Fibroblast of skin of right quadriceps (primary cell): ENCODE measurements at places on chromosomes 4 and X.
A peak's percentile ranks its signal among the peaks of the same experiment; 100 is the strongest.

DNA sequence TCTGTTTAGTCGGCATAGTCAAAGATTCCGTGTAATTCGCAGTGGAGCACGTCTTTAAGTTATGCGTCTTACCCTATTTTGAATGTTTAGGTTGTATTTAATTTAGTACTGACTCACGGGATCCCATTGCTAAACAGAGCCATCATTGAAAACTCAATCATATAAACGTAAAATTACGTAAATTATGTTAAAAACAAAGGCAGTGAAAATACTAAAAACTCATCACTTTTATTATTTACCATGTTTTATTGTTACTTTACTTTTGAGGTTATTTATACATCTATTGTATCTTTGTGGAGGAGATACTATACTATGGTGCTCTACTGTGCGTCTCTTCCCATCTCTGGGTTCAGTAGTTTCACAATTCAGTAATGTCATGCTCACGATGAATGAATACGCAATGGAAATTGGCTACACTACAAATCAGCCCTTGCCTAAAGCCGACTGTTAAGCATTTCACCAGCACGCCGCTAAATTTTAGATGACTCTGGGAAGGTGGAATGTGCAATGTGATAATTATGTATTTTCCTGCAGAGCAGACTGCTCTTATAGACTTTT is 944 bp downstream of the FUNDC2 start:
- DNase-seq, result peak; percentile 67

GRCh38 chr4:141647966-141648365 is 11.6 kb downstream of the IL15 start:
- no peak for DNase-seq

- peak; percentile 77 for DNase-seq
Measured at GRCh38 chr4:177519481-177520260, 77.4 kb upstream of the AGA start.

DNA sequence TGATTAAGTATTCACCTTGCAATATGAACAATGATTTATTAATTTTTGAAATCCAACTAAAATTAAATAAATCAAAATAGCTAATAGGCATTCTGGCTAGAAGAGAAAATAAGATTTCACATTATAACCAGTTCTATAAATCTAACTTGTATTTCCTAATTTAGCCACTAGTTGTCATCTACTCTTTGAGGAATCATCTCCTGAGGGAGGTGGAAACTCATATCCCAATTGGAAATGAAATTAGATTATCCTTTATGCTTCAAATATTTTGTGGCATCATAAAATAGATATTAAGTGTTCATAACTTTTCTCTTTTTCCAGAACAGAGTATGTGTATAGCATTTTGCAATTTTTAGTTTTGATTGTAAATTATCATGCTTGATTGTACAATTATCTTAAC is 558.5 kb upstream of the DIAPH2 start:
- DNase-seq, result no peak
